ENCODE measurements at places on chromosomes 4 and X.

DNA sequence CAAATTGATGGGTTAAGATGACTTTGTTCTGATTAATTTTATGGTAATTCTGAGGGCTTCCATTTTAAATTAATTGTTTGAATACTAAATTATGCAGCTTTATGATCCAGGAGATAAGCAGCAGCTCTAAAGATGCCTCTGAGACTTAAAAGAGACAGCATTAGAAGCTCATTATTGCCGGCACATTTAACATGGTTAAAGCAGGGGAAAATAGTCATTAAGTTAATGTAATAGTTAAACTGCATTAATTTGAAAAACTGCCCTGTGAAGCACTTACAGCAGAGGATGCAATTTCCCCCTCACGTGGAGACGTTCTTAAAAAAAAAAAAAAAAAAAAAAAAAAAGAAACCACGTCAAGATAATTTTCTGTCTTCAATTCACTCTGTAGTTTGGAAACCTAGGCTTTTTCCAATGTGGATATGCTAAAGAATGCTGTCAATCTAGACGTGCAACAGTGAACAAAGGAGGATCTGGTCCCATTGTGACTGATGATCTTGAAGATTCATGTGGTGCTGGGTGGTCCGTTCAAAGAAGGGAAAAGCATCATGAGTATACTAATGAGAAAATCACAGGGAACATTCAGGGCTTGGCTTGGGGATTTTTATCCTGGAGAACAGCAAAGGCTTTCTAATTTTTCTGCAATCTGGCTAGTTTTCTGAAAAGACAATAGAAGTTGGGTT, 440.6 kb upstream of the HS3ST1 start:
- DNase-seq, result no peak

DNA sequence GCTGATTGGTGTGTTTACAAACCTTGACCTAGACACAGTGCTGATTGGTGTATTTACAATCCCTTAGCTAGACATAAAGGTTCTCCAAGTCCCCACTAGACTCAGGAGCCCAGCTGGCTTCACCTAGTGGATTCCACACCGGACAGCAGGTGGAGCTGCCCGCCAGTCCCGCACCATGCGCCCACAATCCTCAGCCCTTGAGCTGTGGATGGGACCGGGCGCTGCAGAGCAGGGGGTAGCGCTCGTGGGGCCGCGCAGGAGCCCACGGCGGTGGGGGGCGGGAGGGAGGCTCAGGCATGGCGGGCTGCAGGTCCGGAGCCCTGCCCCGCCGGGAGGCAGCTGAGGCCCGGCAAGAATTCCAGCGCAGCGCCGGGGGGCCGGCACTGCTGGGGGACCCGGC, 30.7 kb downstream of the MEPE start:
- DNase-seq, result no peak

DNA sequence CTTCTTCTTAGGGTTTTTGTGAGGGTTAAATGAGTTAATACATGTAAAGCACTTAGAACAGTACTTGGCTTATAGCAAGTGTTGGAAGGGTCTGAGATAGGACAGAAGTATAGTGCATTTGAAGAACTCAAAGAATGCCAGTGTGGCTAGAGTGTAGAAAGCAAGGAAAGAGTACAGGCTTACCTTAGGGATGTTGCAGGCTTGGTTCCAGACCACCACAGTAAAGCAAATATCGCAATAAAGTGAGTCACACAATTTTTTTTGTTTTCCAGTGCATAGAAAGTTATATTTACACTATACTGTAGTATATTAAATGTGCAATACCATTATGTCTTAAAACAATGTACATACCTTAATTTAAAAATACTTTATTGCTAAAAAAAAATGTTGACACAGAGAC, 41.3 kb downstream of the KIF4A start:
- DNase-seq, result no peak

GRCh38 chr4:20474119-20474518, 222.4 kb downstream of the SLIT2 start:
- no peak for DNase-seq

GRCh38 chr4:35493977-35494376, 750.3 kb downstream of the ARAP2 start:
- DNase-seq, result no peak

DNA sequence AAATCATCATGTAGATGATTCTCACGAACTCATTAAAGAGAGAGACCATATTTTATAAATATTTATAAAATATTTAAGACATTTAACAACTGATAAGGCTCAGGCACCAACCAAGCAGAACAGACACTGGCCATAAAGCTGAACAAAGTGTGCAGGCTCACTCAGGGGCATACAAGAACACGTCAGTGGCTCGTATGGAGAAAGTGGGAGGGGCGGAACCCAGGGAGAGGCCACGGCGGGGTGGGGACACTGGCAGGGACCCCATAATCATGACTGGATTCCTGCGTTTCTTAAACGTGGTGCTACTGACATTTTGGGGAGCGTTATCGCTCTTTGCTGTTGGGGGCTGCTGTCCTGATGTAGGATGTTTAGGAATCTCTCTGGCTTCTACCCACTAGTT, 31.3 kb upstream of the FAT1 start:
- DNase-seq, result no peak

DNA sequence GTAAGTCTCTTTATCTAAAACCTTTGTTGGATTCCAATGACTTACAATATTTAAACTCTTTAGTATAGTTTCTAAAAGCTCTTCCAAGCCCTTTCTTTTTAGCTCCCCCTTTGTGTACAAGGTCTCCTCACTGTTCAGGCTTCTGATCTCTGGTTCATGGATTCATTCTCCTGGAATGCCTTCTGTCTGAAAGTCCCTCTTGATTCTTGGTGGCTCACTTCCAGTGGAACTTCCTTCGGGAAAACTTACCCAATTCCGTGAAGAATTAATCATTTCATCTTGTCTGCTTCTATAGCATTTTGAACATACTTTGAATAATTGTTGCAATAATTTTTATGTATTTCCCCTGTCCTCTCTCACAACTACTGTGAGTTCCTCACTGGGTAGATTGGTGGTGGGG, 3.6 kb downstream of the ARHGAP24 start:
- no peak for DNase-seq

DNA sequence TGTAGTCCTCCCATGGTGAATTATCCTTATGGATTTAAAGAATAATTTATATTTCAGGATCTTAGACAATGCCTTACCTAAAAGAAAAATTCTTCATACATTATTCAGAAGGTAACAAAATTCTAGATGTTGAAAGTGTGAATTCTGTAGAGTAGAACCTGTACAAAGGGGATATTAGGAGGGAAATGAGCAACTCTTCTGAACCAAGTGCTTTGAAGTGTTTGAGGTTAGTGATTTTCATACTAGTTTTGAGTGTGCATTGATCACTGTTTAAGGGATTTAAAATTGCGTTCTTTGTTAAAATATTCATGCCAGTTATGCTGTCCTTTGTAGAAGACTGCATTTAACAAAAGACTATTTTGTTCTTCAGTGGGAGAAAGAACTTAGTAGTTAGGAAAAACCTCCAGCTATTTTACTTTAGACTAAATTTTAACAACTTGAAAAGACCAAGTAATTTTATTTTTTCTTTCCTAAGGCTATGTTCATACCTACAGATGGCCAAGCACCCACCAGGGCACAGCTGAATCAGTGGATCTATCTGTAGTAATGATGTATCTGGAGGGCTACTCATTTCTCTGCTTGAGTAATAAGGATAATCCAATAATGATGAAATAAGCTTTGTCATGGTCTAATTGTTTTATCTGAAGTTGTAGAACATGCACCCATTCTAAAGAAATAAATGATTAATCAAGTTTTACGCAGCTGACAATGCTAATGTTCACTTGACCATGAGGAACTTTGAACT, 134.3 kb upstream of the RPS6KA6 start:
- DNase-seq, result no peak

- DNase-seq, result no peak
These were observed 680.0 kb downstream of the TRIML1 start for GRCh38 chr4:188819233-188819632.

DNA sequence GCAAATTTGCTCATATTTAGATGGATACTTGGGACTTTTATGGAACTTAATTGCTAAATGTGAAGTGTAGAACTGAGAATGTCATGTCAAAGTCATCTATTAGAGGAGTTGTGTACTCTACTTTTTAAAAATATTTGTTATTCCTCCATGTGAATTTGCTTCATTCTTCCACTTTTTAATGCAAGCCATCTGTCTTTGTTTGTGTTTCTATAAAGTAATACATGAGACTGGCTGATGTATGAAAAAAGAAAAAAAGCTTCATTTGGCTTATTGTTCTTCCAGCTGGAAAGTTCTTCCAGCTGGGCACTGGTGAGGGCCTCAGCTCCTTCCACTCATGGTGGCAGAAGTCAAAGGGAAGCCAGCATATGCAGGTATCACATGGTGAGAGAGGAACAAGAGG, 114.6 kb upstream of the GRID2 start:
- no peak for DNase-seq

DNA sequence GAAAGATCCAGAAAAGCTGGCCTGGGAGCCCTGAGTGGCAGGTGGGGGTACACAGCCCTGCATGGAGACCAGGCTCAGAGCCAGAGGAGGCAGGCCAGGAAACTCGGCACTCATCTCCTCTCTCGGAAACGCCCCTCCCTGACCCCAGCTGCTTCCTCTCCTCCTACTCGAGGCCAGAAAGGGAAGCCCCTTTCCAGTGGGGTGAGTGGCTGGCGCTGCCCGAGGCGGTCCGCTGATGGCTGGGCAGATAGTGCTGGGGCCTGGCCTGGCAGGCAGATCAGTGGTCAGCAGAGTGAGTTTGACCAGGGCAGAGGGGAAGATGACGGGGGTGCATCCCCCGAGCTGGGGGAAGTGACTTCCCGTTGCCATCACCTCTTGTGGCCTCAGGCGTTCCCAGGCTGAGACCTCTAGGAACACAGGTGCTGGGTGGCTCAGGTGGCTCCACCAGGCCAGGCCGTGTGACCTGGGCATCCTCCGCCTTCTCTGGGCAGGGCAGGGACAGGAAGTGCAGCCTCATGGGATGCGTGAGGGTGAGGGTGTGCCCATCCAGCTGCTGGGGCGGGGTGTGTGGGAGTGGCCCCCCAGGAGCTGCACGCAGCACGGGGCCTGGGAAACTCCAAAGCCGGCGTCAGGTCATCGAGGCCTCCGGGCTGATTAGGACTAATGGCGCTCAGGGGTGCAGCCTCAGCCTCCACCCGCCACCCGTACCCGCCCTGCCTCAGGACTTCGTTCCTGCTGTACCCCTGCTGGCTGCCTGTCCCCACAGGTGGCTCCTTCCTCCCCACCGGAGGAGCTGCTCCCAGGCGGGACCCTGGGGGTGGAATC, 5.7 kb downstream of the SH3BP2 start:
- no peak for DNase-seq

- no peak for DNase-seq
These were observed 39.1 kb upstream of the TMEM184C start for GRCh38 chr4:147578051-147578476.

DNA sequence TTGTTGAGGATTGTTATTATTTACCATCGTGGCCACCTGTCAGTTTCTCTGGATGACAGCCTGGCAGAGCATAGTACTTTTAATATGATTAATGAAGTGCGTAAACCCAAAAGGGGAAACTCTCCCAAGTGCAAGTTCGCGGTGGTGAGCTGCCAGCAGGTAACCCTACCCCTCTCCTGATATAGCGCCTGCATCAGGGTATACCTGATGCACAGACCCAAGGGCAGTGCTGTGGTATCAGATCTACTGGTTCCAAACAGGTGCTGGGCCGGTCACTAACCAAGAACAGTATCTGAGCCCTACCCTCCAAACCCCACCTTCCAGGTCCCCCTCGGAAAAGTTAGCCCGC, 1.6 kb downstream of the RNF150 start:
- peak; percentile 29 for DNase-seq

GRCh38 chrX:138946926-138947325, 235.4 kb upstream of the FGF13 start:
- no peak for DNase-seq

- DNase-seq, result no peak
These were observed 17.3 kb upstream of the LAP3 start for GRCh38 chr4:17559709-17560048.

GRCh38 chrX:123626962-123627361, 105.9 kb downstream of the THOC2 start:
- no peak for DNase-seq

- DNase-seq, result no peak
These were observed 53.1 kb upstream of the SPRY1 start for GRCh38 chr4:123343400-123344041.

DNA sequence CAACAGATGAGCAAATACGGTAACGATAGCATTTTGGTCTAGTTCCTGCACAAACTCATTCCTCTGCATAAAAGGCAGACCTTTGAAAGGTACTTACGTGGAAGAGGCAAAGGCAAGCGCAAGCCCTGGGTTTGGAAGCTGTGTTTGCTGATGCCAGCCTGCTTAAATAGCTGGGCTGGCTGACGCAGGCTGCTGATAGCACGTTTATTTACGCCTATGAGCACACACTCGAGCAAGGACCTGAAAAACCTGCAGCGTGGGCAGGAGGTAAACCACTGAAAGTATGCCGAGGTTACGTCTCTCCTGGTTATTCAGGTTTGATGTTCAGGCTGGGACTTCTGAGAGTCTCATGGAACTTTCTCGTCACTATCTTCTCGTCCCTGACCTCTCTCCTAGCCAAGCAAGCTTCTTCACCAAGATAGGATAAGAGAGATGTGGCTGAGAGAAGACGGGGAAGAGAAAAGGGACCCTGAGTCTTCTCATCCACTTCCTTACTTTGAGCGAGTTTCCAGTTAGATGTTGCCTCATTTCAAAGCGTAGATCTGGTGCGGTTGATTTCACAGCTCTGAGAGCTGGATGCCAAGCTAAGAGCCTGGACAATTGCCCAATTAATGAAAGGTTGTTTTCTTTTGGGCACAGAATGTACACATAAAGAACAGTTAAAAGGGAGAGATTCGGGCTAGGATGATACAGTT, at the start of gene HOPX:
HOPX (minus strand) TSS at position 139 of the 695 bp plus-strand sequence. CDS start 23,480 bp downstream, outside the sequence.
- no peak for DNase-seq

- DNase-seq, result peak; percentile 79
These were observed 3.3 kb downstream of the KLF3 start for GRCh38 chr4:38667085-38667893.

- DNase-seq, result no peak
These were observed 1297.3 kb downstream of the C4orf33 start for GRCh38 chr4:130393231-130393630.

DNA sequence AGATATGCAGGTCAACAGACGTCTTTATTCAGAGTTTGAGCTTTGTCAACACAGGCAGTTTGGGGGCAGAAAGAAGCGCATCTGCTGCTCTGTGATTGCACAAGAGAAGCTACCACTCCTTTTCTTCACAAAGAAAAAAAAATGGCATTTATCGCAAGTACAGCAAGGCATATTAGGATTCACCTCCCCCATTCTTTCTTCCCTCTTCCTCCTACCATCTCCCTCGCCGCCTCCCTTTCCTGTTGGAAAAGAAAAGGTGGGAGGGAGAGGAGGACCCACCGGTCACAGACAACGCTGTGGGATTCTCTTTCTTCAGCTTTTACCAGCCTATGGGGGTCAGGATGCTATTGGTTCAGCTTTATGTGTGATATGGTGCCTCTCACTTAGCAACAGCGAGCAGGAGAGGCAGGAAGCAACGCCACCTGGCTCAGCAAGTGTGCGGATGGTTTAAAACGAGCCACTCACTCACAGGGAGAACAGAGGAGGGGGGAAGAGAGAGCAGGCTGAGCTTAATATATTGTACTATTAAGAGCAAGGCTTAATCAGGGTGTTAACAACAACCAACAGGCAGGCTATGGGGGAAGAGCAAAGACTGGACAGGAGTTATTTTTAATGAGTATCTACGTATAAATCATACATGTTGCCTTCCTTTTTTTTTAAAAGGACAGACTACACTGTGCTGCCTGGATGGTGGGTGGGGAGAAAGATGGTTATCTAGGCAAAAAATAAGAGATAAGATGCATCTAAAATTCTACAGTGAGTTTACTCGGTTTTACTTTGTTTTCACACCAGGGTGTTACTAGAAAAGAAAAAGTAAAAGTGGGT, 104.7 kb downstream of the MAML3 start:
- peak; percentile 94 for DNase-seq

Data from cerebellar cortex (tissue), 1 donor.